ENCODE measurements at places on chromosomes 2 and 18.
A peak's percentile ranks its signal among the peaks of the same experiment; 100 is the strongest.

DNA sequence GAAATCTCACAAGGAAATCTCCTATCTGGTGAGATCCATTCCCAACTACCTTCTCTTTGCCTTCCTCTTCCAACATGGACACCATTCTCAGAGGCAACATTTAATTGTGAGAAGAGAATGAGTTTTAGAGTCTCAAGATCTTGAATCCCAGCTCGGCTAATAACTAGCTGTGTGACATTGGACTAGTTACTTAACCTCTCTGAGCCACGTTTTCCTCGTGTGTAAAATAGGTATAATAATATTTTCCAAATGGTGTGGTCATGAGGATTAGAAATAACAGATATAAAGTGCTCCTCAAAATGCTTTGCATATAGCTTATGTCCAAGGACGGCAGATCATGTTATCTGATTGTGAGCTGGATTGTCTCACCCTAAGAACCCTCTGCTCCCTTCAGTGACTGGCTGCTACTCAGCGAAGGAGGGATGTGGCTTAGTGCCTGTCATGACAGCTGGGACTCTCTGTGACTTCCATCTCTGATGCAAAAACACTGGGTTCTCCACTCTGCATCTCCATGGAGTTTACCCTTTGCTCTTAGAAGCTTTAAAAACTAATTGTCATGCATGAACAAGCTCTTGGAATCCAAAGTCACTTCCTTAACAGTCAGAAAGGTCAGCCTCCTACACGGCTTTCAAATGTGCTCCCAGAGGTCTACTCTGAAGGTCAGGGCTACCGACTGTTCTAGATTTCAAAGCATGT lies 38.4 kb upstream of the MRPL19 start:
- DNase-seq: no peak

DNA sequence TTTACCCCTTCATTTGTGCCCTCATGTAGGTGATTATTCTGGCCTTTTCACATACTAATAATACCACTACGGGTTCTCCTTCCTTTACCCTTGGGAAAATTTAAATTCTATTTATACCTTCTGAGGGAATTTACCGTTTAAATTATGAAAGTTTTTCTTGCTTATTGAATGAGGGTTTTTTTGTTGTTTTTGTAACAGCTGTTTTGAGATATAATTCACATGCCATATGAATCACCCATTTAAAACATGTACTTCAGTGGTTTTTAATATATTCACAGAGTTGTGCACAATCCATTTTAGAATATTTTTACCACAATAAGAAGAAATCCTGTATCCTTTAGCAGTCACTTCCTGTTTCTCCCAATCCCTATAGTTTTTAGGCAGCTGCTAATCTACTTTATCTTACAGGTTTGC lies 54.7 kb downstream of the EML4 start:
- no peak for DNase-seq

DNA sequence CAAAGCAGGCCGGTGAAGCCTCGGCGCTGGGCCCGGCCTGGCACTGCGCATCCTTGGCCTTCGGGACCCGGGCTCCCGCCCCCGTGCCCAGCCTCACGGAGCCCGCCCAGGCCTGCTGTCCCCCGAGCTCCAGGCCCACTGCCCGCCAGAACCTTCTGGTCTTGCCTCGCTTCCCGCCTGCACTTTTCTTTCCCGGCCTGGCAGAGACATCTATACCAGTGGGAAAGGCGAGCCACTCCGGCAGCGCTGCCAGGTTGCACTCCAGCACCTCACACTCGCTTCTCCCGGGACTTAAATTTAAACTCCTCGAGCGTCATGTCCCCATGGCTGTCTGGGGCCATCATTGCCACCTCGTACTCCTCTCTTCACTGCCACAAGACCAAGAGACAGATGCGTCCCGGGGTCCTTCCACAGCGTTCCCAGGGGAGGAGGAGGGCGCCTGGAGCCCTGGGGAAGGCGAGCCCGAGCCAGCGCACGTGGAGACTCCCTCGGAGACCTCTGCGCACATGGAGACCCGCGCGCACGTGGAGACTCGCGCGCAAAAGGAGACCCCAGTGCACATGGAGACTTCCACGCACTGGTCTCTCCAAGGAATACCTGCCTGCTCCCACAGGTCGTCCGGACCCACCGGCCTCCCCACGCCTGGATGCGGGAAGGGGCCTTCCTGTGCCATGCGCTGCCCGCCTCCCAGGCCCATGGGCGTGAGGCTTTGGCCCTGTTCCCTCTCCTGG lies 253.1 kb upstream of the SALL3 start:
- DNase-seq: no peak

GRCh38 chr2:11837875-11838734 lies 91.7 kb downstream of the LPIN1 start:
- no peak for DNase-seq

- DNase-seq: no peak
These were observed 20.5 kb upstream of the ACAA2 start for GRCh38 chr18:49833814-49834213.

GRCh38 chr2:234991793-234992192 lies 40.0 kb downstream of the SH3BP4 start:
- DNase-seq: no peak

DNA sequence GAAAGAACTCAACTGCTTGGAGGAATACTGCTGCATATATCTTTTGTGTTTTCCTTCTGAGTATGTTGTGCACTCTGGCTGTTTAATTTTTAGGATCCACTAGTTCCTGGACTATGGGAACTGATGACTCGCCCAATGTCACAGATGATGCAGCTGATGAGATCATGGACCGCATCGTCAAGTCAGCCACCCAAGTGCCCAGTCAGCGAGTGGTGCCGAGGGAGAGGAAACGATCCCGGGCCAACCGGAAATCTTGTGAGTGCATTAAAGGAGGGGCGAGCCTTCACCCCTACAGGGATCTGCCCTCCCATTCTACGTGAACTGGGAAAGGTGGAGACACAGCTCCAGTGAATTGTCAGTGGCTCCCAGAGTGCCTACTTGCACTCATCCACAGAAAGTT lies 59.6 kb downstream of the TPGS2 start:
- no peak for DNase-seq

GRCh38 chr2:190781604-190782198 lies 98.9 kb upstream of the GLS start:
- DNase-seq: peak; percentile 19

- DNase-seq: no peak
These were observed 232.7 kb upstream of the UBE2E3 start for GRCh38 chr2:180747728-180748127.

- DNase-seq: no peak
These were observed 89.2 kb downstream of the TGOLN2 start for GRCh38 chr2:85238607-85239006.

GRCh38 chr18:24246143-24246542 lies 107.3 kb downstream of the CABYR start:
- no peak for DNase-seq

DNA sequence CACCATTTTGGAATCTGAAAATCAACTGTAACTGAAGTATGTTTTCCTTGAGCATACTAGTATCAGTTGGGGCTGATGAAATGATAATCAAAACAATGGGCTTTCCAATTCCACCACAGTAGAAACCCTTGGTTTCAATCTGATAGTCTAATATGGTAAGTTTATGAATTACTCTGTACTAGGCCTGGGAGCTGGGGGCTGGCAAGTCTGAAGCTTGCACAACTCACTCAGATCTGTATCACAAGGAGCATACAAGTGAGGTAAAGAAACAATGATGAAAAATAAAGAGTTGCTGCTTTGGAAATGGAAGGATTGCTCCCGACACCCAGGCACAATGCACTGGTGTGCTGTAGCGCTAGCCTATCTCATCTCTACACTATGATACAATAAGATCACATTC lies 19.4 kb downstream of the ZEB2 start:
- DNase-seq: no peak

GRCh38 chr2:127305990-127306585 lies 12.1 kb upstream of the ERCC3 start:
- no peak for DNase-seq

- DNase-seq: no peak
These were observed 253.0 kb upstream of the FANCL start for GRCh38 chr2:58494071-58494501.

- DNase-seq: no peak
These were observed 320.5 kb upstream of the NCKAP5 start for GRCh38 chr2:133888621-133889219.

GRCh38 chr2:95761556-95761955 lies 169.8 kb downstream of the TRIM43 start:
- no peak for DNase-seq

- DNase-seq: no peak
These were observed 328 bp upstream of the INHBB start for GRCh38 chr2:120345608-120346007.

DNA sequence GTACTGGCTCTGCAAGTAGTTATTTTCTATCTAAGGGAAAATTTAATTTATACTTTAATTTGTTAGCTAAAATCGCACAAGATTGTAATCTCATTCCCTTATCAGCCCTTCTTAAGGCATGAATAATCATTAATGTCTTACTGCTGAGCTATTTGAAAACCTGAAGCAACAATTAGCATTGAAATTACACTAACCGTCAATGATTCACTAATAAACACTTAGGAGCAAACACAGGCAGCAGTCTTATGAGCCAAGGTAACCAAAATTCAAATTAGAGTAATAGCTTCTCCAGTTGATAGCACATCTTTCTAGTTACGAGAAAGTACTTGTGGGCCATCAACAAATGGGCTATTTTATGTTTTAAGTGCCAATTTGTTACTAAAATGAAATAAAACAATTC lies 1289.7 kb downstream of the LRP1B start:
- DNase-seq: no peak

DNA sequence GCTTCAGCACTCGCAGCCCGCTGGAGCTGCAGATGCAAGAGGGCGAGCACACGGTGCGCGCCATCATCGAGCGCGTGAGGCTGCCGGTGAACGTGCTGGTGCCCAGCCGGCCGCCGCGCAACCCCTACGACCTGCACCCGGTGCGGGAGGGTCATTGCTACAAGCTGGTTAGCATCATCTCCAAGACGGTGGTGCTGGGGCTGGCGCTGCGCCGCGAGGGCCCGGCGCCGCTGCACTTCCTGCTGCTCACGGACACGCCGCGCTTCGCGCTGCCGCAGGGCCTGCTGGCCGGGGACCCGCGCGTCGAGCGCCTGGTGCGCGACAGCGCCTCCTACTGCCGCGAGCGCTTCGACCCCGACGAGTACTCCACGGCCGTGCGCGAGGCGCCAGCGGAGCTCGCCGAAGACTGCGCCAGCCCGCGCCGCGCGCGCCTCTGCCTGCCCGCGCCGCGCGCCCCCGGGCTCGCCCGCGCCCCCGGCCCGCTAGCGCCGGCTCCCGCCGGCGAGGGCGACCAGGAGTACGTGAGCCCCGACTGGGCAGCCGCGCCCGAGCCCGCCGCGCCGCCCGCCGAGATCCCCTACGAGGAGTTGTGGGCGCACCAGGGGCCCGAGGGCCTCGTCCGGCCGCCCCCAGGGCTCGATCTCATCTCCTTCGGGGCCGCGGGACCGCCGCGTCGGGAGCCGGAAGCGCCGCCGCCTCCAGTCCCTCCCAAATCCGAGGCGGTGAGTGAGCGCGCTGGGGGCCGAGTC lies 11.8 kb downstream of the GAREM2 start:
- peak; percentile 76 for DNase-seq

DNA sequence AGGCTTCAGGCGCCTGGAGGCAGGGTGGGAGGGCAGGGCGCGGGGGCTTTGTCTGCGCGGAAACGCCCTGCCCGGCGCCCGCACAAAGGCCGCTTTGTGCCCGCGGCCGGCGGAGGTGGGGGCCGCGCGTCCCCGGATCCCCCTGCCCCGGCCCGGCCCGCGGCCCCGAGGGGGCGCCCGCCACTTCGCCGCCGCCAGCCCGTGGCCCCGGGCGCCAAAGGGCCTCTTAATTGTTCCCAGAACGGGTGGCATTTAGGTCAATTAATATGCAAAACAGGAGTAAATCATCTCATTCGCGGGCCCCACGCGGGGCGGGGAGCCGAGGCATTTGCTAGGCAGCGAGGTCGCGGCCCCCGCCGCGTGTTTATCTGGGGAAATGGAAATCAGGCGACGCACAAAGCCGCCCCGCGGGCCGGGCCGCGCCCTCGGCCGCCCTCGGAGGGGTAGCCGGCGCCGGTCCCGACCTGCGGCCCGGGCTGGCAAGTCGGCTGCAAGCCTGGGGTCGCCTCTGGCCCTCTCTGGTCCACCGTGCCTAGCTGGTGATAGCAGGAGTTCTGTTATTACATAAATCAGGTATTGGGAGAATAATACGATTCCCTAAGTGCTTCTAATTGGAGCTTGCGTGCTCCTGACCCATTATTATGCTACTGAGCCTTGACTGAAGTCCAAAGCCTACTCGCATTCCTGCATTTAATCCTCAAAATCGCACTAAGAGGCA lies 148.2 kb upstream of the GLI2 start:
- no peak for DNase-seq

GRCh38 chr2:207416111-207416510 lies 113.7 kb upstream of the CREB1 start:
- DNase-seq: no peak

- DNase-seq: no peak
These were observed 162.8 kb downstream of the VAPA start for GRCh38 chr18:10076502-10077030.

GRCh38 chr18:31596081-31596872 lies 4.6 kb downstream of the TTR start:
- DNase-seq: no peak

DNA sequence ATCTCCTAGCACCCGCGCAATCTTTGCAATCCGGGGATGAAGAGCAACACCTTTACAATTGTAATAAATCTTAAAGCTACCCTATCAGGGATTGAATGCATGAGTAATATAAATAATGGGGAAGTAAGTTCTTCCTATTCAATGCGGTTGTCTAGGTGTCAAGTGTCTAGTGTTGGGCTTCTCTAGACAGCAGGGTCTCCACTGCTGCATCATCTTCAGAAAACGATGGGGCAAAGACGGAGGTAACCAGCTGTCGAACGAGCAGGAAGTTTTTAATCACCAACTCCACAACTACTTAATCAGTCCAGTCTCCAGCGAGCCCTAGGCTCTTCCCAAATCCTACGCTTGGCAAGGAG lies 573 bp downstream of the STAM2 start:
- DNase-seq: no peak

DNA sequence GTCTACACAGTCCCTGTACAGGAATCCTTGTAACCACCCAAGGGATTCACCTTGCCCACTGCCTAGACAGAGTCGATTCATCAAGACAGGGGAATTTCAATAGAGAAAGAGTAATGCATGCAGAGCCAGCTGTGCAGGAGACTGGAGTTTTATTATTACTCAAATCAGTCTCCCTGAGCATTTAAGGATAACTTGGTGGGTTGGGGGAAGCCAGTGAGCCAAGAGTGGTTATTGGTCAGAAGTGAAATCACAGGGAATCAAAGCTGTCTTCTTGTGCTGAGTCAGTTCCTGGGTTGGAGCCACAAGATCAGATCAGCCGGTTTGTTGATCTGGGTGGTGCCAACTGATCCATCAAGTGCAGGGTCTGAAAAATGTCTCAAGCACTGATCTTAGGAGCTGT lies 17.8 kb upstream of the FAM98A start:
- DNase-seq: no peak

DNA sequence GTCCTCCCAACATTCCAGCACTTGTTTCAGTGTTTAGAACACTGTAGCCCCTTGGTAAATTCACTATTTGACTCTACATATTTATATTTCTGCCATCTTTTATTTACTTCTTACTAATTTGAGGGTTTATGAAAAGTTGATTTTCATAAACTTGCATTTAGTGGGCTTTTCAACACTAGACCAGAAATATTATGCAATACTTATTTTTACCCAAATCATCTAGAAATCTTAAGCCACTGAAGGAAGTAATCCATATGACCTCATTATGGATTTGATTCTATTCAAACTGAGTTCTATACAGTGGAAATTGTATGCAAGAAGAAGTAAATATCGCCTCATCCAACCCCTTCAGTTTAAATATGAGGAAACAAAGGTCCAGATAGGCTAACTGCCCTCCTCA lies 92.6 kb upstream of the VRK2 start:
- DNase-seq: no peak

- DNase-seq: no peak
These were observed 4.4 kb downstream of the RAMP1 start for GRCh38 chr2:237863689-237864443.

All from activated CD8-positive, alpha-beta memory T cell treated with anti-CD3 and anti-CD28 coated beads for 1 hour (primary cell).